ENCODE measurements at places on chromosomes 7 and 10. TPM values are rescaled to one million over a fixed set of nuclear protein-coding genes. Genes with fewer than 3 reads are reported as not detected.

DNA sequence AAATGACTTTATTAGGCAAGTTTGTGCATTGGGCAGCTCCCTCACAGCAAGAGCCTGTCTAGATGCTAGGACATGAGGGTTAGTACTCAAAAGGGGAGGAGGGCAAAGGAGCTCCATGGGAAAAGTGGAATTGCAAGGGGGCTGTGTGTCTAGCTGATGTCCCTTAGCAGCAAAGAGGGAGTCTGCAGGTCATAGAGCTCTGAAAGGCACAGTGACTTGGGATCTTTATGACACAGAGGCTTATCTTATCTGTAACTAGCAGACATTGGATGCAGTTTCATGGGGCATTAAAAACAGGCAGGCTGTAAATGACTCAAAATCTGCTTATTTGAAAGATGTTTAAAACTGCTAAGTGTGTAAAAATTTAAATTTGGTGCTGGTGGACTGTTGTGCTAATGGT lies 556.2 kb upstream of the FZD8 start:
- DNase-seq: peak; percentile 46

The HTRA1 gene
- polyA plus RNA-seq: 44.7 TPM

The MINPP1 gene
- 11.2 TPM for polyA plus RNA-seq

- no peak for DNase-seq
Observed at GRCh38 chr10:118108194-118109026, 61.7 kb upstream of the RAB11FIP2 start.

All from small intestine (tissue), 16 donors.